ENCODE measurements at places on chromosomes 4 and X.

DNA sequence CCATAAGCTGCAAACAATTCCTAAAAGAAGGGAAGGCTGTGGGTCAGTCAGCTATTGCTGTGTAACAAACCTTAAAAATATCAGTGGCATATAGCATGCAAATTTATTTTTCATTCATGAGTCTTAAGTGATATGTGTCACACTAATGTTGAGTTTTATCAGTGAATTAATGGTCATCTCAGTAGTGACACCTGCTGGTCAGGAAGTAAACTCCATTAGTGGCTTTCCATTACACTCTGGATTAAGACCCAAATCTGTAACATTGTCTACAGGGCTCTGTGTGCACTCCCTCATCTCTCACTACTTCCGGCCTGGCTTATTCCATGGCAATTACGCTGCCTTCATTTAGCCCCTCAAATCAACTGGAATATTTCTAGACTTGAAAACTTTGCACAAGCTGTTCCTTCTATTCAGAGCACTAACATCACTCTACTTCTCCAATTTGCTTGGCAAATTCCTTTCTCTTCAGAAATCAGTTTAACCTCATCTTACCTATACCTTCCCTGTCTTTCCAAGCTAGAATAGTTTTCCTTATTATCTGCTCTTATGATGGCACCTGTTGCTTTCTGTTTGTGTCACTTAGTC lies 217.3 kb upstream of the TAPT1 start:
- DNase-seq: peak; percentile 32

GRCh38 chrX:100721328-100721727 lies 10.6 kb downstream of the SYTL4 start:
- no peak for DNase-seq

DNA sequence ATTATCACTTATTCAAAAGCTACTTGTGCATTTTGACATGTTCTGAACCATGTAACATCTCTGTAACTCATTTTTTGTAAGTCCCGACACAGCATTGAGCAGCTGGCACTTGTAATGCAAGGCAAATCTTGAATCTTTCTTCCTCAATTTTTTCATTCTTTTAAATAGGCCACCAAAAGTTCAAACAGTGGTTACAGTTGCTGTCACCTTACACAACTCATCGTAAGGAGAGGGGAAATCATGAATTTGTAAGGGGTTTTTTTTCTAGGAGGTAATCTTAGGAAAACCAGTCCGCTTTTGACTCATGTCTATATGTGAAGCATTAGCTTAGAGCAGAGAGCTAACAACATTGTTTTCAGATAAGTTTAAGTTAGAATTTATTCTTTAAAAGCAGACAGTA lies 124.5 kb downstream of the PDLIM5 start:
- DNase-seq: no peak

DNA sequence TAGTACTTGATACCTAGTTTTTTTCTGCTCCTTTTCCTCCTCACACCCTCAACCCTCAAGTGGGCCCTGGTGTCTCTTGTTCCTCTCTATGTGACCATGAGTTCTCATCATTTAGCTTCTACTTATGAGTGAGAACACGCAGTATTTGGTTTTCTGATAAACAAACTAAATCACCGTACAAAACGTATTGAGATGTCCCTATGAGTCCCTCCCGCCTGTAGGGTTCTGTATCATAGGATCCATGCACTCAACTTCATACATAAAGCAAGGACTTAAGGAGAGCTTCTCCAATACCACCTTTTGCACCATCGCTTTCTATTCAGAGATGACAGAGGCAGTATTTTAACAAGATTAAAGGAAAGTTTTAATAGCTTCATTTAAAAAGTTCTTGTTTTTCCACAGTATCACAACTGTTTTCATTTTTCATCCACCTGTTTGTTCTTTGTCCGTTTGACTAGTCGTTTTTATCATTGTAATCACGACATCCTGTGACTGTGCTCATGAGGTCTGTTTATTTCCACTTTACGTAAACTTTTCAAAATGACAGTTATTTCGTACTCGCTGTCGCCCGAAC lies 457 bp upstream of the RAB9A start:
- peak; percentile 12 for DNase-seq

DNA sequence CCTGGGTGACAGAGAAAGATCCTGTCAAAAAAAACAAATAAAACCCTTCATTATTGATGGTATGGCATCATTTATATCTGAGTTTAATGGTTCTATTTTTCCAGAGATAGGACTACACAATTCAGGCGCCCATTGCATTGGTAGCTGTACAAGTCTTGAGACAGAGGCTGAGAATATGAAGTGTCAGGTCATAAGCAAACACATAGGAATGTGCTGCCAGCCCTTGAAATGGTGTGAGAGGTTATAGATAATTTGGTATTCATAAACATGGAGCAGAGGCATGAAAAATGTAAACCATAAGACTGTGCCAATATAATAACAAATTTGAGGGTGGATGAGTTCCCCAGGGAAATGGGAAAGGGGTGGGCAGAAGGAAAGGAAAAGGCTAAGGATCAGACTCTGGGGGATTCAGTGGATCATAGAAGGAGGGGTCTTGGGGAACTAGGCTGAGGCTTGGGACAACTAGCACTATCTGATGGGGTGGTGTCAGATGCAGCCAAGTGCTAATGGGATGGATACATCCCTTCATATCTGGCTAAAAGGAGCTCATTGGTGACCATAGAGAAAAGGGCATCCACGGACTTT lies 50.8 kb downstream of the MAOA start:
- no peak for DNase-seq

- no peak for DNase-seq
Measured at GRCh38 chrX:40011322-40012038, 86.3 kb downstream of the BCOR start.

DNA sequence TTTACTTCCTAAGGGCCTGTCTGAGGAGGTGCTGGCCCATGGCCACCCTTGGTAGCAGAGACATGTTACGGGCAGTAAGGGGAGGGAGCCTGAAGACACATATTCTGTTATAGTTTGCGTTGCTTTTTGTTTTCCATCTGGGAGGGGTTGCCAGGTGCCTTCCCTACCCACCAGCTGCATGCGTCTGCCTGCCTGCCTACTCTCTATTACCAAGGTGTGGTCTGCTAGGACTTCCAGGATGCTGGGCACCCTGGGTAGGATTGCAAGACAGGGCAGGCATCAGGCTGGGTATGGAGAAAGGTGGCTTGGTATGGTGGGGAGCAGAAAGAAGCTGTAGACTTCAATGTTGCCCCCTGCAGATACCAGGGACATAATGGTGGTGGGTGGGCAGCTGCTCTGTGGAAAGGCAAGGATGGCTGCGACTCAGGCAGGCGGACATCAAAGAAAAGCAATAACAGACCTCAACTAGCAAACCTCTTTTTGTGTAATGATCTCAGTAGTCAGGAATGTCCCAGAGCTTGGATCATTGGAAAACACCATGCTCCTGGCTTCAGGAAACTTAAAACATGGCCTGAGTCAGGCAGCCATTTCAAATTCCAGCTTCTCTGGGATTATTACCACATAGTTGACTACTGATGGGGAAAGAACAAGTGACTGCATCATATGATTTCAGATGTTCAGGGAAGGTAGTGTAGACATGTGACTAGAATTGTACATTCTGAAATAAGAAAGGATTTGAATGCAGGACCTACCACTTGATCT lies 67.8 kb downstream of the HOPX start:
- no peak for DNase-seq

DNA sequence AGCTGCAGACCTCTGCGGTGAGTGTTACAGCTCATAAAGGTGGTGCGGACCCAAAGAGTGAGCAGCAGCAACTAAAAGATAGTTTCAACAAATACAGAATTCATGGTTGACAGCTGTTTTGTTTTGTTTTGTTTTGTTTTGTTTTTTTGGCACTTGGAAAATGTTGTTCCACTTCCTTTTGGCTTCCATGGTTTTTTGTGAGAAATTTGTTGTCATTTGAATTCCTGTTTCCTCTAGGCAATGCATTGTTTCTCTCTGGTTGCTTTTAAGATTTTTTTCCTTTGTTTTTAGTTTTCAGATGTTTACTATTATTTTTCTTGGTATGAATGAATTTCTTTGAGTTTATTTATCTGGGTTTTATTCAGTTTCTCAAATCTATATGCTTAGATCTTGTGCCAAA lies 229.4 kb downstream of the MID1IP1 start:
- DNase-seq: no peak

- DNase-seq: no peak
Measured at GRCh38 chr4:54553001-54553400, 104.8 kb upstream of the KIT start.

DNA sequence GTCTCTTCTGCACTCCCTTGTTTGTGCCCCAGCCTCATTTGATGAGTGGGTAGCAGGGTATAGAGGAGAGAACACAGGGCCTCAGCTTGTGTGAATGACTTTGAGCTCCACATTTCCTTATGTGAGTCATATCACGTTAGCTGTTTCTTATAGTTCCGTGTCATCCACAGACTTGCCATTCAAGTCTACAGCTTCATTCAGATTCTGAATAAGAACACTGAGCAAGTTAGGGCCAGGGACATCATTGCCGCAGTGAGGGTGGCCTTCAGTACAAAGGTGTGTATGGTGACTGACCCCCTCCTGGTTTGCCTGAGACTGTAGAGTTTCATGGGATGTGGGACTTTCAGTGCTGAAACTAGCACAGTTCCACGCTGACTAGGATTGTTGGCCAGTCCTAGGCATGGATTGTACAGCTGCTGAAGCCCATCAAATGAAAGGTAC lies 23.6 kb downstream of the KLF3 start:
- DNase-seq: no peak

DNA sequence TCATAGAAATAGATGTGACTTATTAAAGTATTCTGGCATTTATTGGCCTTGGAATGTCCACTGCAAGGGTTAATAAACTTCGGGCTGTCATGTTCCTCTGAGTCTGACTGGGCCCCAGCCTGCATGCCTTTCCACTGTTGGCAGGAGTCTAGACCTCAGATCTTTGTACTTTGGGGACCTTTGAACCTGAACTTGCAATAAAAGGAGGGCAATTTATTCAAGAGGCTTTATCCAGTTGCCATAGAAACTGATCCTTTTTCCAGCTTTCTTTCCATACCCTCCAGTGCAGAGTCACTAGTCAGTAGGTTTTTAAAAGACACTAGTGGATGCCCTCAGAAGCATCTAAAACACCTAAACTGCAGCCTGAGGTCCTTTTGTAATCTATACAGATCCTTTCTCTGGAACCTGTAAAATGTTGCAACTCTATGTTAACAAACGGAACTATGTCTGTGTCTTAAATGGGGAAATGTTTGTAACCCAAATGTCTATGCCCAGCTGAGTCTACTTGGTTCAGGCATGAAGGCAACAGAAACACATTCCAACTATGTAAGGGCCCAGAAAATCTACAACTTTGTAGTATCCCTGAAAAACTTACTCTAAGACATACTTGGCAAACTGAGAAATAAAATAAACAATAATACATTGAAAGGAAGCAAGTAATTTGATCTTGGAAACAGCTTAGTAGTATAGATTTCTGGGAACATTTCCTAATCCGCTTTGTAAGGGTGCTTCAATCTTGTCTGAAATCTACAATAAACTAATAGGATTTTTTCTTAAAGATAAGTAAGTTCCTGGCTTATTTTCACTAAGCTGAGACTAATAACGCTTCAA lies 41.5 kb downstream of the SOWAHB start:
- no peak for DNase-seq

- DNase-seq: no peak
Measured at GRCh38 chr4:185346975-185347601, 48.6 kb downstream of the LRP2BP start.

DNA sequence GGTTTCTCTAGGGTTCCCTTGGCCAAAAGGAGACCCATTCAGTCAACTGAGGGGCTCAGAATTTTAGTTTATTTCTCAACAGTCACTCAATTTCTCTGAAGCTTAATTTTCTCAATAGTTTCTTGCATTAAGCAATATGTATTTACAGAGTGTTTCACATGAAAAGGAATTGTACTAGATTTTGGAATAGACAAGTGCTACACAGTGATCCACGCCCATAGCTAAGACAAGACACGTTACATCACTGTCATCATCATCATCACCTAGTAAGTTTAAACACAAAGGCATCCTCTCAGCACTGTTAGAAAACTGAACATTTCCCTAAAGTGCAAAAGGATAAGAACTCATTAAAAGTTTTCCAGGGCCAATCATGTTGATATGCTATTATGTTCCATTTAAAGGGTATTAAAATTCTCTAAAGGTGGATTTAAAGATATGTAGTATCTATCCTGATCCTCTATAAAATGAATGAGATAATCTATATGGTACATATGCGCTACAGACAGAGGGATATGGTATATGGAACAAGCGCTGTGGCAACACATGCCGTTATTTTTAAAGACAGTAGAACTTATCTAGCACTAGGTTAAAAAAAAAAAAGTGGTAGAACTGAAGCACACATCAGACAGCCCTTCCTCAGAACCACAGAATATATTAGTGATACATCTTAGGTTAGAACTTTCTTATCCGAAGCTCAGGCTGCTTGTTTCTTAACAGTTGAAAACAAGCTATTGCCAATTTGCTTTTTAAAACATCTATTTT lies 12.1 kb downstream of the PPA2 start:
- DNase-seq: no peak

- DNase-seq: no peak
Measured at GRCh38 chr4:48300004-48300403, 30.4 kb upstream of the TEC start.

GRCh38 chrX:120751683-120752082 lies 121.8 kb upstream of the C1GALT1C1 start:
- no peak for DNase-seq

GRCh38 chr4:168028970-168029597 lies 63.3 kb upstream of the ANXA10 start:
- DNase-seq: no peak

DNA sequence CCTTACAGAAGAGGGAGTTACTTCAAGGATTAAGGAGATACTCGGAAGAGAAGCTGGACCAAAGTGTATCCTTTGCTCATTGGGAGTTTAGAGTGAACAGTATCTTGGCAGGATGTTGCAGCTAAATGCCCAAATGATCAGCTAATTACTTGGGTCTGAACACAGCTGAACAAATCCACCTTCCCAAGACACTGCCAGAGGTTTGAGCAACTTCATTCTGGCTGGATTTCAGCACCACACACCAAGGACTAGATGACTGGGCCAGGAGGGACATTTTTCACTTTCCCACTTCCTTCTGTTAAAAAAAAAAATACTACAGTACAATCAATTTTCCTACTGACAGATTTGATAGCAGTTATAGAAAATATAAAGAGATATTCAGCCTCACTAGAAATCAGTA lies 324.6 kb downstream of the MID1IP1 start:
- no peak for DNase-seq

- no peak for DNase-seq
Measured at GRCh38 chr4:188221090-188221489, 81.8 kb downstream of the TRIML1 start.

- DNase-seq: no peak
Measured at GRCh38 chr4:161987611-161988010, 176.2 kb downstream of the FSTL5 start.

DNA sequence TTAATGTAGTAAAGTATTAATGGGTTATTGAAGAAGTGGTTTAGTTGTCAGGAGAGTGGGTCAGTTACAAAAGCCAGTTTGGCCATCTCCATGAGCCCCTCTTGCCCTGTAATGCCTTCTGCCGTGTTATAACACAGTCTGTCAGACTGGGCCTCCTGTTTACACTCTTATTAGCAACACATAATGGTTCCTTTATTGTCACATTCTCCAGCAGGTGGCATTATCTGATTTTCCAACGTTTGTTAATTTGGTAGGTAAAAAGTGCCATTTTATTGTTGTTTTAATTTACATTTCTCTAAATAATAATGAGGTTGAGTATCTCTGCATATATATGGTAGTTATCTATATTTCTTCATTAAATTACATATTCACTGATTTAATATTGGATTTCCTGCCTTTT lies 560.8 kb downstream of the FGF13 start:
- peak; percentile 27 for DNase-seq
